Cerebellar cortex (tissue), 1 donor: ENCODE measurements at places on chromosomes 13 and 19.

- no peak for DNase-seq
Measured at GRCh38 chr19:3462991-3463713, 17.2 kb downstream of the SMIM24 start.

- DNase-seq = no peak
Measured at GRCh38 chr19:1935484-1936208, 5.3 kb upstream of the CSNK1G2 start.

DNA sequence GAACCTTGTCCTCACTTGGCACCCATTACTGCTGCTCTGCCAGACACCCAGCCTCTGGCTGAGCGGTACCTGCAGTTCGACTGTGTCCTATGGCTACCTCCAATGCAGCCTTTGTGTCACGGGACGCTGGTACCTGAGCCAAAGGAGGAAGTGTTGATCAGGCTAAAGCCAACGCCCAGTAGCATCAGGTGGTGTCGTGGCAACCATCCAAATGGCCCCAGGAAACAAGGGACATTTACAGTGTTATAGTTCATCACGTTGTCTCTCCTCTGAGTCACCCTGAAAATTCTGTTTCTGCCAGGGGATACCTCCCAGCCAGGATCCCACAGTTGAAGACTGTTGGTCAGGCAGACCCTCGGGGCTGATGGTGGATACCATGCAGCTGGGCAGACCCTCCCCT is 10.1 kb downstream of the RHPN2 start:
- DNase-seq = no peak

DNA sequence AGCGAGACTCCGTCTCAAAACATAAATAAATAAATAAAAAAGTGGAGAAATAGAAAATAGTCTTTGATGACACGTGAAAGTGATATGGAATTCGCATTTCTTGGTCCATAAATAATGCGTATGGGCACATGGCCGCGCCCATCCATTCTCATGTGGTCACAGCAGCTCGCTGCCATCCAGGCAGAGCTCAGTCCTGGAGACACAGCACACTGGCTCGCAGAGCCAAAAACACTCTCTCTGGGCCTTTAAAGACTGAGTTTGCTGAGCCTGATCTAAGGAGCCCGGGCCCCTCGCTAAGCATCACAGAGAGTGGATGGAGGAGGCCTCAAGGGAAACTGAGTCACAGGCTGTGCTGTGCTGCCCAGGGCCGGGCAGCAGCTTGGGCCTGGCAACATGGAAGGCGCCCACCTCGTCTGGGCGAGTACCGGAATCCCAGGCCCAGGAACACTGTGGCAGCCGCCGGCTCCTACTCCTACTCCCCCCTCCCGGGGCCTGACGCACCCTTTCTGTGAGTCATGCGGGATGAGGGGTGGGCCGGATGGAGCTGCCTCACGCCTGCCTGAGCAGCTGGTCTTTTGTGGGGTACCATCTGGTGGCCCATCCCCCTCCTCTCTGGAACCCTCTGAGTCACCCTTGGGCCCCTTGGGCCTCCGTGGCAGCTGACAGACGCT is 28.9 kb upstream of the CACTIN start:
- no peak for DNase-seq

DNA sequence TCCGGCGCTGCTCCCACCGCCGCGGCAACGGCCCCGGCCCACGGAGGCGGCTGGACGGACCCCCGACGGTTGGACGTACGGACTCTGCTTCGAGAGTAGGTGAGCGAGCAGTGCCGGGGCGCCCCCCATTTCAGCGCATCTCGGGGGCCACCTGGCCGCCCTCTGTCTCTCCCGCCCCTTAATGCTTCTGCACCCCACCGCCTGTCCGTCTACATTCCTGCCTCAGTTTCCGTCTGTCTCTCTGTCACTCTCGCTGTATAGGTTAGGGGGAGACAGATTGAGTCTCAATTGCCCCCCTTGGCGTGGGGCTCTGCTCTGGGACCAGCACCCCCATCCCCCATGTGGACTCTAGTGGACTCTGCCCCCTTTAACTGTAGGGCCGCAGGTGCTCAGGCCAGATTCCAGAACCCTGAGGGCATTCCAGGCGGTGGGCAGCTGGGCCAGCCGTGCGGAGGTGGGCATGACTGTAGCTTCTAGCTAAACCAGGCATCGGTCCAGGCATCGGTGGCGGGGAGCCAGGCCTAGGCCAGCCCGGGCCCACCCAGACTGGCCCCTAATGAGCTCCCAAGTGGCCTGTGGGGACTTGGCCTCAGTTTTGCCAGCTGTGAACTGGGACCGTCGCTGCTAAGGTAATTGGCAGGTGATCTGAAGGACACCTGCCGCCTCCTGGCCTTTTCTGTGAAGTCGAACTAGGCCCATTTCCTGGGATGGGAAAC is 373 bp downstream of the TNFAIP8L1 start:
- no peak for DNase-seq

DNA sequence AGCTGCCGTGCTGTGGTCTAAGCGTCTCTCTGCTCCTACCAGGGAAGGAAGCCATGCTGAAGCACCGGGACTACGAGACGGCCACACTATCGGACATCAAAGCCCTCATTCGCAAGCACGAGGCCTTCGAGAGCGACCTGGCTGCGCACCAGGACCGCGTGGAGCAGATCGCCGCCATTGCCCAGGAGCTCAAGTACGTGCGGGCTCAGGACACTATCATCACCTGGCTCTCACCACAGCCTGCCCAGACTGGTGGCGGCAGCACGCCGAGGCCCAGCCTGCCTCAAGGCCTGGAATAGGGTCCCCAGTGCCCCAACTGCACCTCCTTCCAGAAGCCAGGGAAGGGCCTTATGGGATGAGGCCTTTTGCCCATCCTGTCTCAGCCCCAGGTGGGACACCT is 22.8 kb downstream of the CAPN12 start:
- no peak for DNase-seq

GRCh38 chr19:2365201-2365970 is 5.3 kb downstream of the TMPRSS9 start:
- no peak for DNase-seq

DNA sequence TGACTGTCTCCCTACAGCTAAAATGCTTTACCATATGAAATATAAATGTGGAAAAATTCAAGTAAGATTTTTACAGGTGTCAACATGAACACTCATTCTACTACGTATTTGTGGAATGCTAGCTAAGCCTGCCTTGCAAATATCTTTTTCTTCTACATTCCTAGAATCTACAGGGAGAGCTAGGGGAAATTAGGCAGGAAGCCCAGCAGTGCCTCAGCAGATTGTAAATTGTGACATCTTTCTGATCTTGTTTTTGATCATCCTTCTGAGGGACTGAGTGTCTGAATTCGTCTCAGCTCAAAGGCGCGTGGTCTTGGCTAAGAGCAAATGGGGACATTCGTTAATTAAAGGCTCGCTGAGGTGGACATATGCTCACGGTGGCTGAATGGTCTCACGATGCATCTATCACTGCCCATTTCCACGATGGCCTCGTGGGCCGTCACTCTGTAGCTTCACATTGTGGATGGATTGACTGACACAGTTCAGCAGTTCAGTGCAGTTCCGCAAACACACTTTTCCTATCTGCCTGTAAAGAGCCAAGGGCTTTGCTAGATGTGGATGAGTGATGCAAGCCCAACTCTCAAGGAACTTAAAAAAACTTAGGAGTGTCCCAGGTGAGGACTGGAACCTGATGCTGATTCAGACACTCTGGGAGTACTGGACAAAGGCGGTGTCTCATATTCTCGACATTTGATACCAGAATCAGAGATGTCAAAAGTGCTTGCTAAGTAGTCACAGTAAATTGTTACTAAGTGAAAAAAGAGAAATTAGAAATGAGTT is 562.5 kb downstream of the EFNB2 start:
- peak; percentile 13 for DNase-seq

DNA sequence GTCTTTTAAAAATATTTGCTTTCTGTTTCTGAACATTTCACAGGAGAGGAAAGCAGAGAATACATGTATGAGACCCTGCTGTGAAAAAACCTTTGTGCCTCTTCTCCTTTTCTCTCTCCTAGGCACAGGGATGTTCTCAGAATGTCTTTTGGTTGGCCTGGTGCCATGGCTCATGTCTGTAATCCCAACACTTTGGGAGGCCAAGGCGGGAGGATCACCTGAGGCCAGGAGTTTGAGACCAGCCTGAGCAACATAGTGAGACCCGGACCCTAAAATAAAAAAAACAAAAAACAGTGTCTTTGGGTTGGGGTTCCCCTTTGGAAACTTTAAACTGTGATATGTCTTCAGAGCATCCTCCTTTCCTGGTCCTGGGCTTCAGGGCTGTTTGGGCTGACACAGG is 1.5 kb downstream of the ZNF627 start:
- no peak for DNase-seq

- no peak for DNase-seq
Measured at GRCh38 chr19:2992958-2993357, 15.6 kb downstream of the TLE6 start.

GRCh38 chr13:100954430-100955305 is 280.1 kb upstream of the TMTC4 start:
- DNase-seq = peak; percentile 42

- DNase-seq = no peak
Measured at GRCh38 chr13:94342436-94343242, 136.8 kb downstream of the DCT start.

- DNase-seq = no peak
Measured at GRCh38 chr13:75445717-75446499, 36.1 kb downstream of the TBC1D4 start.

GRCh38 chr13:109451726-109452125 is 334.7 kb downstream of the IRS2 start:
- no peak for DNase-seq

DNA sequence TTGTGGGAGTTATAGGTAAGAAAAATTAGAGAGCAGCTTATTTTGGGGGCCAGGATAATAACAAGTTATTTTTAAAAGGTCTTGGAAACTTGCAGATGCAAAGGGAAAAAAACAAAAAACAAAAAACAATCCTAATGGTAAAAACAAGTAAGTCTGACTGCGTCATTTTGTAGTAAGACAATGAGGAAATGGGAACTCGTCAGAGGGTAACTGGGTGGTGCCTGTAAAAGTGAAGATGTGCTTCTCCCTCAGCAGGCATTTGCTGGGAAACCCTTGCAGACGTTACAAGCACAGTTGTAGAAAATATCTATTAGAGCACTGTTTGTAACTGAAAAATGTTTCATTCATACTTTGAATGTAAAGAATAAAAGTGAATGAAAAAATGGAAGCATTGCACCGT is 2.2 kb upstream of the TNFSF13B start:
- no peak for DNase-seq

GRCh38 chr13:97921176-97921816 is 32.2 kb upstream of the IPO5 start:
- no peak for DNase-seq

DNA sequence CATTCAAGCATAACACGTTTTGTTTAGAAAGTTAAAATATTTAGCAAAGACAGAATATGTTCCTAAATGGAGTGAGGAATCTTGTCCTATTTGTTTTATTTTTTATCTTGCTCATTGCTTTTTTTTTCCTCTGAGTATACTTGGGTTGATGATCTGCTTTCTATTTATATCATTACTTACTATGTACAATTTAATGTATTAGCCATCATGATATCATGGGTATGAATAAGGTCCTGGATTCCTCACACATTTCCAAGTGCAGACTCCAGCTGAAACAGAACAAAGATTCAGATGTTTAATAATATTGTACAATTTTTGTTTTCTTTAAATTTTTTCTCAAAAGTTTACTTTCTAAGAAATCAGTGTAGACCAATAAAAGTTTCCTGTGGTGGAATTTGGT is 388.2 kb downstream of the GPC6 start:
- no peak for DNase-seq

GRCh38 chr19:30540761-30541160 is 168.6 kb downstream of the ZNF536 start:
- DNase-seq = no peak

- DNase-seq = peak; percentile 98
Measured at GRCh38 chr13:112940236-112940635, 28.8 kb upstream of the MCF2L start.

DNA sequence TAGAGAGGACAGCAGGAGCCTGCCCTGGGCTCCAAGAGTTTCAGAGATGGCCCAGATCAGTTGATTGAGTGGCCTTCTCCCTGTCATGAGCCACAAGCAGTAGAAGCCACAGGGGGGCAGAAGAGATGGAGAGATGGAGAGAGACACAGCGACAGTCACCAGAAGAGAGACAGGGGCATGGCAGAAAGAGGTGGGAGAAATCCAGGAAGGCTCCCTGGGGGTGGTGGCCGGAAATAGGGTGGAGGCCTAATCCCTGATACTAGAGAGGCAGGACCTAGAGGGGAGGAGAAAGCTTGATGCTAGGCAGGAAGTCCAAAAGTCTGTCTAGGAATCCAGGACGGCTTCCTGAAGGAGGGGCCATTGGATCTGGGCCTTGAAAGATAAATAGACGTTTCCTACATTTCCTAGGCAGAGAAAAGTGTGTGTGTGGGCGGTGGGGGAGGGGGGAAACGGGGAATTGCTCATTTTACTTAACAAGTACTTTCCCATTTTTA is 9.6 kb upstream of the TPM4 start:
- no peak for DNase-seq

- no peak for DNase-seq
Measured at GRCh38 chr19:5985098-5985783, 7.3 kb upstream of the RANBP3 start.

GRCh38 chr19:47473336-47473735 is 1.6 kb upstream of the SLC8A2 start:
- no peak for DNase-seq

DNA sequence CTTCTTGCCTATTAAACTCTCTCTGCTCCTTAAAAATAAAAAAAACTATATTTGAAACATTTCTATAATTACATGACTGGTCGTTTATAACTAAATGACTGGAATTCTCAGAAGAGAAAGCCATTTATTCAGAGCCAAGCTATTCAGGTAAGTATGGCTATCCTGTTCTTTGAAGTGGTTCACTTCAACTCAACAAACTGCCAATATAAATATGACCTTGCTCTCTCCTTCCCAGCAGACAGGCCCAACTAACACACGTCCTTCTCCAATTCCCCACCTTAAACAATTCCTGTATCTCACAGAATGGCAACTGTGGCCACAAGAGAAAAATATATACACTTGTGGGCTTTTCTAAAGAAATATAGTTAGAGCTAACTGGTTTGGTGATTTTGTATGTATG is 153.9 kb downstream of the MIPEP start:
- DNase-seq = no peak

DNA sequence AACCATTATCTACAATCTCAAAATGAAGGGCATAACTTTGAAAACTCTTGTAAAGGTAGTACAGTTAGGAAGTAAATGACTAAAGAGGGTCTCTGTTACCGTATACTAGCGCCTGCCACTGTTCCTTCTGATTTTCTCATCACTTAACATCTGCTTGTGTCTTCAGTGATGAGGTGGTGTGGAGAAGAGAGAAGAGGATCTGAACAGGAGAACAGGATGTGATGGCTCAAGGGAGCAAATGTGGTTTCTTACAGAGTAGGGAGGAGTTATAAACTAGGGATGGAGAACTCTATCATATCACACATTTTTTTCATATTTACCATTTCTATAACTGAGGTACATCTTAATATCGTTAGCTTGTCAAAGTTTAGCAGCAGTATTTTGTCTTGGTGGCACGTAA is 1.1 kb downstream of the KCTD4 start:
- DNase-seq = no peak

GRCh38 chr13:29125191-29125933 is 305.2 kb downstream of the MTUS2 start:
- no peak for DNase-seq

DNA sequence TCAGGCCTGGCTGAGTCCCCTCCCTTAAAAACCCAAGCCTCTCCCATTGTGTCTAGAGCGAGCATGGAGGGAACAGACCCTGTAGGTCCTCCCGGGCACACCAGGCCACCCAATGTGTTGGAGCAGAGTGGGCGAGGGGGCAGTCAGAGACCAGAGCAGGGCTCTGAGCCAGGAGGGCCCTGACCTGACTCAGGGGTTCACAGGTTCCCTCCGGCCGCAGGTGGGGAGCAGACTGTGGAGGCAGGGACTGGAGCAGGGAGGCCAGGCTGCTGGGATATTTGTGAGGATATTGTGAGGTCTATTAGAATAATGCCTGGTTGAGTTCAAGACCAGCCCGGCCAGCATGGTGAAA is 1.6 kb upstream of the TYROBP start:
- no peak for DNase-seq
